ENCODE measurements at places on chromosomes 1 and 21.

GRCh38 chr1:69321311-69321710, 246.4 kb upstream of the LRRC7 start:
- no peak for DNase-seq

- DNase-seq: no peak
Observed at GRCh38 chr1:232108598-232108997, 482.0 kb downstream of the DISC1 start.

DNA sequence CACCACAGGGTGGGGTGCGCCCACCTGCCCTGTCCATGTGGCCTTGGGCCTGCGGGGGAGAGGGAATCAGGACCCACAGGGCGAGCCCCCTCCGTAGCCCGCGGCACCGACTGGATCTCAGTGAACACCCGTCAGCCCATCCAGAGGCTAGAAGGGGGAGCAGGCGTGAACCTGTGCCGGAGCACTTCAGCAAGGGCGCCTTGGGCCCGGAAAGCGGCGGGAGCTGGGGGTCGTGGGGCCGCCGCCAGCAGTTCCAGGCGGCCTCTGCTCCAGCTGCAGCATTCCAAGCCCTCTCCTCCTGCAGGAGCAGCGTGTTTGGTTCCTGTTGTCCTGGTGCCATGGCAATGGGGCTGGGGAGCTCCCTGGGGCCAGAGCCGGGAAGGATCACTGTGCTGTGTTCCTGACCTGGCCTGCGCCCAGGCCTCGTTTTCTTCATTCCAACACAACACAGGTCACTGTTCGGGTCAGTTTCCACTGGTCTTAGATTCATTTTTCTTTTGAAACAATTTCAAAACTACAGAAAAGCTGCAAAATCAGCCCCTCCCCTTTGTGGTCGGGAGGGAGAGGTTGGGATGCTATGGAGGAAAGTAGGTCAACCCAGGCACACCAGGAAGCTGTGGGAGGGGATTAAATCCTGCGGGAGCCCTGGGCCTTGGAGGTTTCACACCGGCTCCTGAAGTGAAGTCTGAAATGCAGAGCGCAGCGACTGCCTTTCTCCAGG, 18.8 kb downstream of the SLX9 start:
- no peak for DNase-seq

DNA sequence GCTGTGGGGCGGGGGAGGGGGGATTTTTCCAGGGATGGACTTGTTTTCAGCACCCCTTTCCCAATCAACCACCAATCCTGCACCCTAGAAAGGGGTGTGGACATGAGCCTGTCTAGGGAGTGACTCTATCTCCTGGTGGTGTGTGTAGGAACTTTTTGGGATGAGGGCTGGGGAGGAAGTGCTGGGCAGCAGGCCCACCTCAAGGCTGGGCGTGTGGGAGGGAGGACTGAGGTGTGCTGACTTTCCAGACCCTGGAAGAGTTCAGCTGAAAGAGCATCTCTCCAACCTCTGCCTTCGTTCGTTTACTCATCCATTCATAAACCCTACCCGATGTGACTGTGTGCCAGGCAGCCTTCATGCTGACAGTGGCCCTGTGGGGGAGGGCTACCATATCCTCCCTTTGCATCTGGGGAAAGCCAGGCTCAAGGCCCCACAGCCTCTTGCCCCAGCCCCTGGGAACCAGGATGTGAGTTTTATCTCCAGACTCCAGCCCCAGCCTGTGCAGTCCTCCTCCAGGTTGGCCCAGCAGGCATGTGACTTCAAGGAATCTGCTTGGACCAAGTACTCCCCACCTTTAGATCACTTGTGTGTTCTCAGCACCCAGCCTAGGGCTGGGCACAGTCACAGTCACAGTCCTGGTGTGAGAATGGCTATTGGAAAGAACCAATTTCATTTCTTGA, 6.7 kb downstream of the KNCN start:
- no peak for DNase-seq

- no peak for DNase-seq
Observed at GRCh38 chr1:225897595-225898514, 8.9 kb upstream of the LEFTY1 start.

- DNase-seq: no peak
Observed at GRCh38 chr1:60904099-60904851, 178.1 kb upstream of the NFIA start.

DNA sequence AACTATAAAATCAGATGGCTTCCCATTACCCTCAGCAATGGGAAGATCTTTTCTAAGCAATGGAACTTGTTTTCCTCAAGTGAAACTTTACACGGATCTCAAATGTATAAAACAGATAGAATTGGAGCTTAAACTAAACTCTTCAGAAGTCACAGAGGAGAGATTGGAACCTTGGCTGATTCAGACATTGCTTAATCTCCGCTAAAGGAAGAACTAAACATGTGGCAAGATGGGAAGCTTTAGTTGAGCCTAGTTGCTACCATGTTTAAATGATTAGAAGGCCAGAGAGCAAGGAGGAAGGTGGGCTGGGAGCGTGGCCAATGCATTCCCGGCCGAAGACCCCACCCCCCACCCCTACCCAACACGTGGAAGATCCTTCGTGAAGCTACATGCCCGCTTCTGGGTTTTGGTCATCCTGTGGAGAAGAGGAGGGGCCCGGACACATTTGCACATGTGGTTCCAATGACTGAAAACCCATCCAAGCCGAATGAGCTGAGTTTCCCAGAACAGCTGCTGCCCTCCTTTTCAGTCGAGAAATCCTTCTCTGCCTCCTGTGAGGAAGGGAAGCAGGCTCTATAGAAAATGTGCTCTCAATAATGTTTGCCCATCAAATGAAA, 164.3 kb downstream of the MIS18A start:
- DNase-seq: no peak

DNA sequence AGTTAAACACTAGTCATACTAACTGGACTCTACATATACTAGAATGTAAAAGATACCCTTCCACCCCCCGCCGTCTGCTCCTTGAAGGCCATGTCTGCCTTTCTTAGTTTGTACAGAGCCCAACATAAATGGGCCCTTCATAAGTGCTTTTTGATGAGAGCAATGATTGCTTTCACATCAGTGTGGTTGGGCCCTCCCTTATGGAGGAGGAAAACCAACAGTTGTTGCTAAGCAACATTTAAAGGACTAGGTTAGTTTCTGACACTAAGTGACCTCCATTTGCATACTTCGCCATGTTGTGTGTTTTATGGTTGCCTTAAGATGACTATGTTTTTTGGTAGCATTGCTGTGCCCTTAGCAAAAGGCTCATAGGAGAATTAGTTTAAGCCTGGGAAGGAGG, 182.0 kb upstream of the SGIP1 start:
- DNase-seq: no peak

GRCh38 chr1:109484519-109484975, 842 bp downstream of the ATXN7L2 start:
- peak; percentile 40 for DNase-seq

GRCh38 chr1:236175642-236176336, 33.5 kb downstream of the GPR137B start:
- no peak for DNase-seq

- DNase-seq: no peak
Observed at GRCh38 chr1:158362482-158362881, 8.8 kb downstream of the CD1E start.

DNA sequence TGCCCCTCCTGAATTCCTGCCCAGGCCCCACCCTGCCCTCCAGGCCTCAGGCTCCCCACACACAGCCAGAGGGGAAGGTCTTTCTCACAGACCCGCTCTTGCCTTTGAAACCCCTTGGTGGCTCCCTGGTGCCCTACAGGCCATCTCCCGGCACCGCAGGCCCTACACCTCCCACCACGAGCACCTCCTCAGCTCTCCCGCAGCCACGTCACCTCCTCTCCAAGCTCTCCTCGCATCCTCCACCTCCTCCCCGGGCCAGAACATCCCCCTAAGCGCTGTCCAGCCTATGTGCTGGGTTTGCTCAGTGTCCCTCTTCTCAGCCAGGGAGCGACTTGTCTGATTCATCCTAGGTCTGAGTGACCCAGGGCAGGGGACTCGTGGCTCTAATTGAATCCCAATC, 66.4 kb downstream of the DMRTB1 start:
- peak; percentile 62 for DNase-seq

GRCh38 chr1:147840909-147841308, 61.7 kb upstream of the GJA8 start:
- DNase-seq: no peak

DNA sequence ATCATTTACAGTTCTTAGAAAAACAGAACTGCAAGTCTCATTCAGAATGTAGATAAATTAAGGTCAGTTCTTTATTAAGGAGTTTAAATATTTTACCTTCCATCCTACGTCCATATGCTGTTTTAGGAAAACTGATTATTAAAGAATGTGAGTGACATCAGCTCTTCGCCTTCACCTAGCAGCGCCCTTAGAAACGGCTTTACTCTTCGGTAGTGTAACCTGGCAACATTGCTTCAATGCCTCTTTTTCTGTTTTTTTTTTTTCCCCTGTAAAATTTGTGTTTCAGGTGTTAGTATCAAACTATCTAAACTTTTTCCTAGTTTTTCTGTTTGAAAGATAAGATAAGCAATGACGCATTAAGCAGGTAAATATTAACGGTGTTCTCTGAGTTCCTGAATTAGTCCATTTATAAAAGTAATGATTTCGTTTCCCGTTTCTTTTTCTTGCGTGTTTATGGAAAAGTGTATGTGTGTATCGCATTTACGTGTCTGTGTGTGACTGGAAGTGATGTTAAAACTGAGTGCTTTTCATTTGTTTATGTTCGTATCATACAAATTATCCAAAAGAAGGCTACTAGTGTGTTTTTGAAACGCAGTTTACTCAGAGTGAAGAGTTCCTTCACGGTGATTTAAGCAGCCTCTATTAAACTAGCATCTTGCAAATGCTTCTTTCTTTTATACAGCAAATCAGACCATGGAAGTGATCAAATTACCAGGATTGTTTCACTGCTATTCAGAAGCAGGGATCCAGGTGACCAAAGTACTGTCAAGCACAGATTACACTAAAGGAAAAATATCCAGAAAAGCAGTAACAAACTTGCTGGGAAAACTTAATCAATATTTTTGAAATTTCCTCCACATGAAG, 139.0 kb downstream of the SDCCAG8 start:
- peak; percentile 2 for DNase-seq

DNA sequence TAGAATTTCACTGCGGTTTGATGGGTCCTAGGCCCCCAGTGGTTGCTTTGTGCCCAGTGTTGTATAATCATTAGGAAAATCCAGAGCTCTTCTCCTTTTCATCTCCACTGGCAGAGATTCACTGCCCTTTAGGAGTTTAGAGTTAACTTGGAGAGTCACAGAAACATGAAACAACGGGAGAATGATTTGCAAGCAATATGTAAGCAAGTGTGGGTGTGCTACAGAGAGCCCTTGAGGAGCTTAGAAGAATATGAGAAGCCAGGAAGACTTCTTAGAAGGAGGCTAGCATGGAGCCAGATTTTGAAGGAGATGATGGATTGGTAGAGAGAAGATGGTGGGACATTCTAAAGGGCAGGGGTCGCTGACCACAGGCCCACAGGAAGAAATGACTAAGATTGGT, 327.3 kb downstream of the ZNF326 start:
- DNase-seq: no peak

GRCh38 chr1:170620164-170620563, 43.8 kb upstream of the PRRX1 start:
- DNase-seq: no peak

GRCh38 chr1:30887485-30888315, 20.9 kb downstream of the SDC3 start:
- no peak for DNase-seq

DNA sequence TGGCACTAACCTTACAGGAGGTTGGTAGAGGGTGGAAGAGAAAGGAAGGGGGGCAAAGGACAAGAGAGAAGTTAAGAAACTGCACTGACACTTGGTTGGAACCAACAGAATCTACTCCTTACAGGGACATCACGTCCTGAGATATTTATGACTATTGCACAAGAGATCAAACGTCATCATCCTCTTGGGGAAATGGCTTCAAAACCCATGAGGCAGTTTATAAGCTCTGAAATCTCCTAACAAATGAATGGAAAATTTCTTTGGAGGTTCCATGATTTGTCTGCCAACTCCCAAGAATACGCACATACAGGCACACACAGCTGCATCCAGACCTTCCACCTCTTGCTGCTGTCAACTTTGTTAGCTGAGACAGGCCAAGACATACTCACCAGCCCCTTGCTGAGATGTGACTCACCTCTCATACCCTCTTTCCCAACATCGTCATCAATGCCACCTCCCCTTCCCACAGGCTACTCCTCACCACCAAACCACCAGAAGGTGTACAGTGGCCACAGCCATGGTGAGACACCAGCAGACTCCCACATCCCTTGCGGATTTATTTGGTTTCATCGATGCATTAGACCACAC, 135.5 kb downstream of the SETD4 start:
- DNase-seq: no peak

GRCh38 chr1:8496473-8496872, 178.6 kb downstream of the SLC45A1 start:
- no peak for DNase-seq

GRCh38 chr1:226401355-226402303, 6.3 kb downstream of the PARP1 start:
- DNase-seq: no peak

DNA sequence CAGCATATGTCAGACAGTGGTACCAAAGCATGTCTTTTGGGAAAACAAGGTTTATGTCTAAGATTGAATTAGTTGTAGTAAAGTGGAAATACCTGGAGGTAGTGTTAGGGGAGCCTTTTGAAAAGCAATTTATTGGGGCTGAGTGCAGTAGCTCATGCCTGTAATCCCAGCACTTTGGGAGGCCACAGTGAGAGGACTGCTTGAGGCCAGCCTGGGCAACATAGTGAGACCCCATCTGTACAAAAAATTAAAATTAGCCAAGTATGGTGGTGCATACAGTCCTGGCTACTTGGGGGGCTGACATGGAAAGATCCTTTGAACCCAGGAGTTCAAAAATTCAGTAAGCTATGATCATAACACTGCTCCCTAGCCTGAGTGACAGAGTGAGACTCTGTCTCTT, 7.3 kb downstream of the ZMPSTE24 start:
- no peak for DNase-seq

- DNase-seq: no peak
Observed at GRCh38 chr1:155850345-155850744, 6.7 kb downstream of the GON4L start.

DNA sequence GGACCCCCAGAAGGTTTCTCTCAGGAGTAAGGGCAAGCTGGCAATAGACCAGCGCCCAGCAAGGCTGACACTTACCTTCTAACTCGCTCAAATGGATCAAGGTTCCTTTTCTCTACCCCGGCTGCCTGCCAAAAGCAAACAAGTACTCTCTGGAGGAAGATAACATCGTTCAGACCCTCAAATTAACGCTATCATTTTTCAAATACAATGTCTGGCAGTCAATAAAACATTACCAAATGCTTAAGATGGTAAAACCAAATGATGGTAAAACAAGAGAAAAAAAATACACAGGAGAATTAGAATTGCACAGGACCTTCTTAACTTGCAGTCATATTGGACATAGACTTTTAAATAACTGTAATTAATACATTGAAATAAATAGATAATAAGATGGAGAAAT, 148.1 kb downstream of the SPATA46 start:
- DNase-seq: no peak

DNA sequence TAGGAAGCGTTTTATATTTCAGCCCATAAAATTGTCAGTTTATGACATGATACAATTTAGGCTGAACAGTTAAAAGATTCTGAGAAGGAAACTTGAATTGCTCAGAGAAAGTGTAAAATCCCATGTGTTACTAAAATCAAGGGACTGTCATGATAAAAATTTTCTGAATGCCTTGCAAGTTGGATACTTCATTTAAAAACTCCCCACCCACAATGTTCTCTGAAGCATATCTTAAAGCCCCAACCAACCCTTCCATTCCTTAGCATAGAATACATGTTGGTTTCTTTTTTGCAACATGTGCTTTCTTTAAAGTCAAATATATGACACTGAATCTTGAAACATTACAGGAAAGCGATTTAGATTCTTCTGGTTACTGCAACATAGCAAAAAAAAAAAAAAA, 97.4 kb downstream of the MRPL39 start:
- no peak for DNase-seq

- DNase-seq: no peak
Observed at GRCh38 chr1:205348554-205349487, 7.9 kb downstream of the KLHDC8A start.
